Effector memory CD8-positive, alpha-beta T cell (primary cell): ENCODE measurements at places on chromosomes 11 and 22.

DNA sequence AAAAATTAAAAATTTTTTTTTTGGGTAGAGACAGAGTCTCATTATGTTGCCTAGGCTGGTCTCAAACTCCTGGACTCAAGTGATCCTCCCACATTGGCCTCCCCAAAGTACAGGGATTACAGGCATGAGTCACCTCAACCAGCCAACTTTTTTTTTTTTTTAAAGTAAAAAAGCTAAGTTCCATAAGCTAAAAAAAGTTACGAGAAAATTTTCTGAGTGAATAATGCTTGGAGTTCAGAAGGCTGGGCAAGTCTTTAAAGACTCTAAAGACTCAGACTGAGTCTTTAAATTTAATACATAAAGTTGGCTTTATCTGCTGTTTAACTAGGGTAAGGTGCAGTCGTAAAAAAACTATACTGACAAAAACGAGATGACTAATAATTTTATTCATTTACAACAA, 5.6 kb downstream of the DDX6 start:
- no peak for DNase-seq

DNA sequence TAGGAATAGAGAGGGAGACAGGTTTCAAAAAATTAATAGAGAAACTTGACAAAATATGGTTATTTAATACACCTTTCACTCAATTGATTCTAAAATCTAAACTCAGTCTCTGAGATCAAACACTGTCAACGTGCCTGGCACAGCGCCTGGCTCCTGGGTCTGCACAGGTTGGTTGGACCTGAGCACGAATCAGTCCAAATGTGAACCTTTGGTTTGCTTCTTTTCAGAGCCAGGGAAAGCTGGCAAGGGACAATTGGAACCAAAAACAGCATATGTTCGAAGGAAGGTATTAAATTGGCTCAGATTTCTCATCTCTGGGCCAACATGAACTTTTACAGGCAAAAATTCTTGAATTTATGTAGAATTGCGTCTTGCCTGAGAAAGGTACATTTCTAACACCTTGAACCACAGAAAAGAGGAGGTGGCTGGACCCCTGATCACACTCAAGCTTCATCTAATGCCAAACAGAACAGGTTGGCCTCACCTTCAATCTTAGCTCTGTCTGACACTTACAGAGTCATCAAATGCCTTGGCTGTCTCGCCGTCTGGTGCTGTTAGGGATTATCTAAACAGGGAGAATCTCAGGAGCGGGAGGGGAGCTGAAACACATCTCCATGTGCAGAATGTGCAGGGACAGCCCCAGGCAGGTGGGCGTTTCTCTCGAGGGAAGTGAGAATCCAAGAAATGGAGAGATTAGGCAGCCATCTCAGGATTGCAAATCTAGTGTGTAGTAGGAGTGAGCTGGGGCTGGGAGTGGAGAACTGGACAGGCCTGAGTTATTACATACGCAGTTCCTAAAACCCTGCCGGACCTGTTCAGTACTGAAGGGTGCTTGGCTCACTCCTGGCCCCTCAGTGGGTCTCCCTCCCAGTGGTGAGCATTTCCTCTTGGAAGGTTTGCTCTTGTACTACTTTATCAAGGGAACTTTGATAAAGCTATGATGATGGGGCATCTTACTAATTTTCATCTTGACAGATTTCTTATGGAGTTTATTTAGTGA, 442.2 kb upstream of the B3GAT1 start:
- no peak for DNase-seq

DNA sequence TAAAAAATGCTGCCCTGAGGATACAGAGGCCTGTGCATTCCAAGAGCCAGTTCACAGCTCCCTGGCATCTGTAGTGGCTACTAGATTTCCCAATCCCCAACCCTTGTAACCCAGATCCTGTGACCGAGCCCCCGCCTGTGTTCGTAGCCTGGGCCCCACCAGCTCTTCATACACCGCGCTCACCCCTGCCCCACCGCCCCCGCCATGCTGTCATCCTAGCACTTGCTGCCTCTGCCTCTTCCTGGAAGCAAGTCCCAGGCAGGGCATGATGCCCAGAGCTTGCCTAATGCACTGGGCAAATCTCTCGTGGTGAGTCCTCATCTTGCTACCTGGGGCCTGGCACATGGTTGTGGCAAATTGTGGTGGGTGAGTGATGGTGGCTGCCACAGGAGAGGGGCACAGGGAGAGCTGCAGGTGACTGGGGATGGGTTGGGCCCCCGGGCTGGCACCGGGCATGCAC, 7.1 kb downstream of the MGAT3 start:
- no peak for DNase-seq

DNA sequence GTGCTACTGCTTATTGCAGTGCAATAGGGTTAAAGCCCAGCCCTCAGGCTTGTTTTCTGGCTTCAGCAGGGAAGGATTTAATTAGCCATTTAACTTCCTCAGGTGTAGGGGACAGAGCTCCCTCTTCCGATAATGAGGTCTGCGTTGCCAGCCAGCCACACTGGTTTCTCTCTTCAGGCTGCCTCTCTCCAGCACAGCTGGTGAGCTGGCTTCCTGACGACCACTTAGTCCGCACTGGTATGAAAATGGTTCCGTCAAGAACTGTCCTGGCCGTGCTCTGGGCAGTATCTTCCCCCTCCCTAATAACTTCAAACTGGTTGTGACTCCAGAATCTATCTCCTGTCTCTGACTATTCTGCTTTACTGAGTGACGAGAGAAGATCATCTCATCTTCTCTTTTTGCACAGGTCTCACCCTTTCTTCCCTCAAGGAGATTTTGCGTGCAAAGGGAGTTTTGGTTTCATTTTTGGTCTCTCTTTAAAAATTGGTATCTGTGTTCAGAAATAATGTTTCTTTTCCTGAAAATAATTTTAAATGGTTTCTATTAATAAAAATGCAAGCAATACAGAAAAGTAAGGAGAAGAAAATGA, 49.2 kb downstream of the CNTN5 start:
- no peak for DNase-seq

- no peak for DNase-seq
These were observed 15.6 kb upstream of the UCP3 start for GRCh38 chr11:74024261-74025029.

GRCh38 chr11:94641167-94641761, 74.1 kb downstream of the PIWIL4 start:
- no peak for DNase-seq

DNA sequence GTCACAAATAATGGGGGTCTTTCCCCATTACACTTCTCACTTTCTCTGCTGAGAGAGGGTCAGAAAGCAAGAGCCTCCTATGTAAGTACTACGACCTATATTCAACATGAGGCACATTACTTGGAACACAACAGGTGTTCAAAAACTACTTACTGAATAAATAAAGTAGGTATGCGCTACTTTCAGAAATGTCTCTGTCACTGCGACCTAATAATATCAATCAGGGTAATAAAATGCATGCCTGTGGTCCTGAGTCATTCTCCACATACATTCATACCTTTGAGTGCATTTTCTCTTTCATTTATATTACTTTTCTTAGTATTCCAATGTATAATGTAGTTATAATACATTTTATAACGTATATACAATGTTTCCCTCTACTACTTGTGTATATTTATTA, 838.9 kb downstream of the DLG2 start:
- no peak for DNase-seq

- no peak for DNase-seq
These were observed 25.4 kb downstream of the CREB3L1 start for GRCh38 chr11:46302866-46303265.

DNA sequence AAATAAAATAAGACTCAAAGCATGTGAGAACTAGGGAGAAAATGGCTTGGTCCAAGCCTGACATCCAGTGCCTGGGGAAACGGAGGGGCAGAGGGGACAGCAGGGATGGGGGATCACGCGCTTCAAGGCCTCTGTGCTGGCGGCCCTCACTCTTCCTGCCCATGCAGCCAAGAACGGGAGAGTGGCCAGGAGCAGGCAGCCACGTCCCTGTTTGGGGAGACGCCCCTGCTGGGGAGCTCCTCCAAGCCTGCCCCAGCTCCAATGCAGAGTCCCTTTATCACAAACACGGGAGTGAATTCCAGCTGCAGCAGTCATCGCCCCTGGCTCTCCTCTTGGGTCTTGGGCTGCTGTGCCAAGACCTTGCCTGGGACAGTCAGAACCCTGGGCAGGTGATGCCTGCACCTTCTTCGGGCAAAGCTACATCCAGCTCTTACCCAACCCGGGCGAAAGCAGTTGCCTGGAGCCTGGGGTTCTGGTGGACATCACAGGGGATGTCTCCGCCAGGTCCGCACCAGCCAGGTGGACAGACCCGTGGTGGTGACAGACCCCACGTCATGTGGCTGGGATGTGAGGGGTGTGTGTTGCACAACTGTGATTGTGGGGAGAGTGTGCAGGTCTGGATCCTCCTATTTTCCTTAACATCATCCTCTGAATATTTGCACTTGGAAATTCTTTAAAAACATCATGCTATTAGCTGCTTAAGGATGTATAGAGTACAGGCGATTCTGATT, 1391.3 kb downstream of the BRD1 start:
- DNase-seq, result no peak
